Caco-2 (cell line): ENCODE measurements at places on chromosomes 7 and 10. TPM values are rescaled to one million over a fixed set of nuclear protein-coding genes. Genes with fewer than 3 reads are reported as not detected.

GRCh38 chr10:28892818-28893547, 215.7 kb downstream of the BAMBI start:
- no peak for DNase-seq

DNA sequence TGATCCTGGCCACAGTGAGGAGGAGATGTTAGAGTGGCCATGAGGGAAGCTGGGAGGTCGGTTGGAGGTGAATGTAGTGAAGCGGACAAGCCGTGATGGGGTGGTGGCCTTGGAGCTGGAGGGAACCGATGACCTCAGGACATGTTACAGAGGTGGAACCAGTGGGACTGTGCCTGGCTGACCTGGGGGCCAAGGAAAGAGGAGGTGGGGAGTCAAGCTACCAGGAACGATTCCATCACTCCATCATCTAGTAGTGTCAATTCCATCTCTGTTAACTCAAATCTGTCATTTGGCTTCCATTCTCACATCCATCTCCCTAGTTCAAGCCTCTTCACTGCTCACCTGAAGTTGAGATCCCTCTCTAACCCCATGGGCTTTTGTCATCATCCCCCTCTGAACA, 102.4 kb upstream of the LYZL2 start:
- DNase-seq = no peak

SLC18A2 gene
- total RNA-seq = not detected in 2 replicates

DNA sequence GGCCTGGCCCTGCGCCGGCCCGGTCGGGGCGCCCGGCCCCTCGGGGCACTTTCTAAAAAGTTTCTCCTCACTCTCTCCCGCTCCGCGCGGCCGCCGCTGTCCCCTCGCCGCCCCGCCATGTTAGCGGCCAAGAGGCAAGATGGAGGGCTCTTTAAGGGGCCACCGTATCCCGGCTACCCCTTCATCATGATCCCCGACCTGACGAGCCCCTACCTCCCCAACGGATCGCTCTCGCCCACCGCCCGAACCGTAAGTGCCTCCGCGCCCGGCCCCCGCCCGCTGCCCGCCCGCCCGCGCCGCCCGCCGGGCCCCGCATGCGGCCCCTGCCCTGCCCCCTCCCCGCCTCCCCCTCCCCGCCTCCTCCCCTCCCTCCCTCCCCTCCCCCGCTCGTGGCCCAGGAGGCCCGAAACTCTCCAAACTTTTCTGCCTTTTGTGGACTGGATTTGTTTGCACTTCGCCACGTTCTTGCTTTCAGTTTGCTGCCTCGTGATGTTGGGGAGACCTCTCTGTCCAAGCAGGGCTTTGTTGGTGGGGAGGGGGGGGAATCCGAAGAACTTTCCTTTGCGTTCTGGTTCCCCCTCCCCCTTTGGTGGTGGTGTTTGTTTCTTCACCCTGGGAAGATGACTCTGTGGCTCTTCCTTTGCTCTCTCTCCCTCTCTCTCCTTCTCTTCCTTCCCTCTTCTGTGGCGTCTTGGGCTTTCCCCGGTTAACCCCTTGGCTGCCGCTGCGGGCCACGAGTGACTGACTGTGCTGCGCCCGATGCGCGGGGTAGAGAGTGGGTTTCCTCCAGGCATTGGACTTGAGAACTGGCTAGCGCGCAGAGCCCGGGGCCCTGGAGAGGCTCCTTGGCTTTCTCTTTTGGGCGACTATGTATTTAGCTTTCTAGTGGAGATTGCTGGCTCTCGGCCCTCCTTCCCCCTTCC, 1.6 kb downstream of the TCF7L2 start:
- DNase-seq = peak; percentile 86

GLI3 gene
- 1.00 and 1.1 TPM in 2 replicates for total RNA-seq

- DNase-seq = peak; percentile 69
Measured at GRCh38 chr7:17506095-17506494, 207.6 kb downstream of the AHR start.

SLC39A12 gene
- total RNA-seq = not detected in 2 replicates

TECPR1 gene
- total RNA-seq = 19.0 and 26.4 TPM in 2 replicates

DNA sequence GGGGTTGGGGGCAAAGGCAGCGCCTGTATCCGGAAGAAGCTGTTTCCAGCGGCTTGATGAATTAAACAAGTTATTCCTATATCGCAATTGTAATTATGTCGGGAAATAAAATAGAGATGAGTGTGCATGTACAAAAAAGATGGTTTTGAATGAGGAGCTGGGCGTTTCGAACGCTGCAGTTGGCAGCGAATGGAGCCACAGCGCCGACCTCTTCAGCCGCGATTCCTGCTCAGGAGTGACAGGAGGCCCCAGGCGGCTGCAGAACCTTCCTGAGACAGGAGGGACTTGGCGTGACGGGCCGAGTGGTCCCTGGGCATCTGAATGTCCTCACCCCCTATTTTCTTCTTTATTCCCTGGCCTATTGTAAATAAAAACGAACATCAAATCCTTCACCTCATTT, 184.9 kb downstream of the DNAJB6 start:
- no peak for DNase-seq

- DNase-seq = no peak
Measured at GRCh38 chr7:128203710-128204214, 37.3 kb upstream of the LEP start.

GRCh38 chr7:136741941-136742340, 126.5 kb upstream of the CHRM2 start:
- DNase-seq = no peak

DNA sequence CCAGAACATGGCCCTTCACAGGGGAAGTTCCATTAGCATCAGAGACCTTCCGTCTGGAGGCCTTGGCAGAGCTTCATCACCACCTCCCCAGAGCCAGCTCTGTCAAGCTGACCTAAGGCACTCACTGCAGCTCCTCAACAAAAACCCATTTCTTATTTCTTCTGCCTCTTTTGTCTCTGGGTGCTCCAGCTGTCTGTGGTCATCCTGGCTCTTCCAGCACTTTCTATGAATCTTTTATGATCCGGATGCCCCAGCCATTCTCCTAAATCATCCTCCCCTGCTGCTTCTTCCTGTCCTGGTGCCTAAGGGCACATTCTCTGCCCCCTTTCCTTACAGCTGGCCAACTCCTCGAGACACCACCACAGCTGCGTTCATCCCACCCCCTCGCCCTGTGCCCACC, 171.7 kb upstream of the INSYN2A start:
- DNase-seq = no peak

ZNF3 gene
- total RNA-seq = 37.8 and 41.1 TPM in 2 replicates

- DNase-seq = no peak
Measured at GRCh38 chr7:107405559-107405958, 64.3 kb upstream of the GPR22 start.

DNA sequence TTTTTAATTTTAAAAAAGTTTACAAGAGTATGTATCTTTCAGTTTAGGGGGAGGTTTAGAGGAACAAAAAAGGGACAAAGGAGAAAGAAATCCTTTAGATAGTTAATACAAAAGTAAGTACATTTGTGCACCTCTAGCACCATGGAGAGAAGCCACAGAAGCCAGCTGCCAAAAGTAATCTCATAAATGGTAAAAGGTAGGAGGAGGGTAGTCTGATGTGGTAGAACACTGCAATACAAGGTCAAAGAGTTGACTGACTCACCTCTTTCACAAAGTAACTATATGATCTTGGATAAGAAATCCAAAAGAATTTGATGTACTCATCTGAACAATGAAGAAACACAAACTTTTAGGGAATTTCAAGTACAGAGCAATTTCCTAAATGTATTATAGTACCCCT, 68.1 kb downstream of the CNOT4 start:
- no peak for DNase-seq

GRCh38 chr10:100647928-100648327, 97.5 kb upstream of the PAX2 start:
- DNase-seq = peak; percentile 42
